Aorta (tissue), 5 donors: ENCODE measurements at places on chromosomes 12 and 14. TPM values are rescaled to one million over a fixed set of nuclear protein-coding genes. Genes with fewer than 3 reads are reported as not detected.
A peak's percentile ranks its signal among the peaks of the same experiment; 100 is the strongest.

- H3K36me3 ChIP-seq = no peaks in the 10 kb centered on the region
- no peak overlapping the region for H3K27ac ChIP-seq
- peaks cover 3% of the 10 kb centered on the region for H3K27me3 ChIP-seq
- no peak for DNase-seq
- no peak overlapping the region for H3K4me3 ChIP-seq
Observed at GRCh38 chr12:115103884-115104883, 420.2 kb upstream of the TBX3 start.

- no peak overlapping the region for H3K4me3 ChIP-seq
- H3K27me3 ChIP-seq = no peaks in the 10 kb centered on the region
- no peak overlapping the region for H3K27ac ChIP-seq
- H3K36me3 ChIP-seq = no peaks in the 10 kb centered on the region
- no peak for DNase-seq
- no peaks in the 10 kb centered on the region for H3K4me1 ChIP-seq
Observed at GRCh38 chr12:78824918-78825317, 39.7 kb upstream of the SYT1 start.

DNA sequence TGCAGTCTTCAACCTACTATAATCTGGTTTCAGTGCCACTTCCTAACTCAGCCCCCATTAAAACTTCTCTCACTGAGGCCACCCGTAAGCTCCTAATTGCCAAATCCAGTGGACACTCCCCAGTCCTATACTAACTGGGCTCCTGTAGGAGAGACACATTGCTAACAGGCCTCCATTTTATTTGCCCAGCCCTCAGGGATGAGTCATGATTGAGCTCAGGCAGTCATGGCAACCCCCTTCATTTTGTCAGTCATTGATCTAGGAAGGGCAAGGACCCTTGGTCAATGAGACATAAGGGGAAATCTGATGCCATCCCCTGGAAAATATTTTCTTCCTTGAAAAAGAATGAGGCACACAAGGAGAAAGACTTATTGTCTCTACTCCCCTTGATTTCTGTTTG lies 70.1 kb upstream of the HIF1A start:
- H3K27ac ChIP-seq = no peak overlapping the region
- H3K4me3 ChIP-seq = no peak overlapping the region
- no peaks in the 10 kb centered on the region for H3K27me3 ChIP-seq
- no peaks in the 10 kb centered on the region for H3K4me1 ChIP-seq
- DNase-seq = no peak

DNA sequence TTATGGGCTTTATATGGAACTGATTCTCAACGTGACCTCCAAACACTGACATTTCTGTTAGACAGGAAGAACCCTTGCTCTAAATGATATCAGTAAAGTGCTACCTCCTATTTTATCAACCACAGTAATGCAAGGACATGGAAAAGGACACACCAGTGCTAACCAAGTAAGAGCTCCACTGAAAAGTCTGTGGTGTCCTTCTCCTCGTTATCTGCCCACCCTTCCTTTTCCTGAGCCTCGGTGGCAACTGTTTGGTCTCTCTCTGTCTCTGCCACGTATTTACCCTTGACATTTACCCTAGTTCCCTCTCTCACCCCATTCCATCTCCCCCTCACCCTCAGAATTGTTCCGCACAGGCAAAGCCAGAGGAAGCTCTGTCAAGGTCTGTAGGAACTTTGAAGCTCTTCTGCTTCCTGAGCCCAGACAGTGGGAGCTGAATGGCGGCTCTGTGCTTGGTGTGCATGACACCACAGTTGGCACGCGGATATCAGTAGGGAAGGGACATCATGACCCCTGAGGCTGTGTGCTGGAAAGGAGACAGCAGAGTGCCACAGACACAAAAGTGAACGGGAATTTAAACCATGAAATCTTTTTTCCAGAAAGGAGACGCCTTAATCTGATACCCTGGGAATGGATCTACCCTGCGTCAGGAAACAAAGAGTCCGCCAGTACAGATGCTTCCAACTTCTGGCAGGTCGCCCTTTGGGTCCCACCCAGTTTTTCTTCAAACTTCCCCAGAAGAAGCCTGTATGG lies 50.8 kb downstream of the NTN4 start:
- H3K4me3 ChIP-seq = no peak overlapping the region
- peak; percentile 78 for DNase-seq
- peaks cover 13% of the 10 kb centered on the region for H3K4me1 ChIP-seq
- no peaks in the 10 kb centered on the region for H3K36me3 ChIP-seq

- H3K27ac ChIP-seq = no peak overlapping the region
- DNase-seq = no peak
- no peaks in the 10 kb centered on the region for H3K27me3 ChIP-seq
Observed at GRCh38 chr12:57435293-57435692, 709 bp downstream of the INHBC start.

DNA sequence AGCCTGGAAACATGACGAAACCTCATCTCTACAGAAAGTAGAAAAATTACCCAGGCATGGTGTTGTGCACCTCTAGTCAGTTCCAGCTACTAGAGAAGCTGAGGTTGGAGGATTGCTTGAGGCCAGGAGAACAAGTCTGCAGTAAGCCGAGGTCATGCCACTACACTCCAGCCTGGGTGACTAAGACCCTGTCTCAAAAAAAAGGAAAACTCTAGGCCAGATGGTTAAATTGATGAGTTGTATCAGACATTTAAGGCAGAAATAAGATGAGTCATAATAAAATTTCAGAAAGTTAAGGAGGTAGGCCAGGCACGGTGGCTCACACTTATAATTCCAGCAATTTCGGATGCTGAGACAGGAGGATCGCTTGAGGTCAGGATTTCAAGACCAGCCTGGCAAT lies 10.7 kb downstream of the EIF2S1 start:
- H3K27me3 ChIP-seq = no peaks in the 10 kb centered on the region
- H3K4me1 ChIP-seq = no peaks in the 10 kb centered on the region
- H3K27ac ChIP-seq = no peak overlapping the region
- no peak overlapping the region for H3K4me3 ChIP-seq

DNA sequence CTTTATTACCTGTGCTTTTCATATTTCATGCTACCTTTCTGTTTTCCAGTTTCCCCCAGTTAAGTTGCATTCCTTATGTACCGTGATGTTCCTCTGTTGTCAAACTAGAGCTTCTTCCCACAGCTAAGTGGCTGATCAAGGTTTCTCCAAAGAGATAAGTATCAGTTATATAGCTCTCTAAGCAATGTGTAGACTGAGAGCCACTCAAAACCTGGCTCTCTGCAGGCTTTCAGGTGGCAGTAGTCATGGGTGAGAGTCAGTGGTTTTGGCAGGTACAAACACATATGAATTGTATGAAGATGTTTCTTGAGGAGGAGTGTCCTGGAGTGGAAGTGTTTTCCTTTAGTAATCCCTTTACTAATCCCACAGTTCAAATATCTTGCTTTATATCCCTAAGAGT lies 28.4 kb downstream of the TXNRD1 start:
- no peak overlapping the region for H3K27ac ChIP-seq
- no peaks in the 10 kb centered on the region for H3K27me3 ChIP-seq
- H3K4me1 ChIP-seq = no peaks in the 10 kb centered on the region
- no peak for DNase-seq

GRCh38 chr12:65603438-65604351 lies 220.6 kb upstream of the HMGA2 start:
- H3K36me3 ChIP-seq = no peaks in the 10 kb centered on the region
- peak overlapping the region; percentile 86 for H3K27ac ChIP-seq
- H3K4me3 ChIP-seq = no peak overlapping the region
- DNase-seq = no peak
- no peaks in the 10 kb centered on the region for H3K27me3 ChIP-seq

- H3K4me3 ChIP-seq = no peak overlapping the region
- no peaks in the 10 kb centered on the region for H3K27me3 ChIP-seq
- H3K27ac ChIP-seq = no peak overlapping the region
- no peak for DNase-seq
- no peaks in the 10 kb centered on the region for H3K4me1 ChIP-seq
Observed at GRCh38 chr12:96164951-96165811, 29.0 kb upstream of the ELK3 start.

DNA sequence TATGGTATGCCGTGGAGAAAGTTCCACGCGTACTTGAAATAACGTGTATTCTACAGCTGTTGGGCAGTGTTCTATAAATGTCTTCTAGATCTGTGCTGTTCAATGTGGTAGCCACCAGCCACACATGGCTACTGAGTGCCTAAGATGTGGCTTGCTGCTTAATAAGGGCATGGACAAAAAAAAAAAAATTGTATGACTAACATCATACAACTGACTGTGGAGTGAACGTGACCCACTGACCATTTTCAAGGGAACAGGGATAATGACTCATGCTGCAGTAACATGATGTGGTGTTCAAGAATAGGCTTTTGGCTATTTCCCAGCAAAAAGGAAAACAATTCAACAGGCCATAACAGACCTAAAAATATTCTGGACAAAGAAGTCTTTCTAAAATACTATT lies 13.0 kb downstream of the ATG14 start:
- H3K27me3 ChIP-seq = no peaks in the 10 kb centered on the region
- peaks cover 2% of the 10 kb centered on the region for H3K36me3 ChIP-seq
- DNase-seq = no peak
- peaks cover 3% of the 10 kb centered on the region for H3K4me1 ChIP-seq
- no peak overlapping the region for H3K4me3 ChIP-seq

Gene CEP83
- 16.5 TPM for total RNA-seq

Gene SMCO3
- total RNA-seq = 0.26 TPM

Gene PDZRN4
- total RNA-seq = 6.8 TPM
